A673 (cell line): ENCODE measurements at places on chromosomes 6 and 20.
A peak's percentile ranks its signal among the peaks of the same experiment; 100 is the strongest.

DNA sequence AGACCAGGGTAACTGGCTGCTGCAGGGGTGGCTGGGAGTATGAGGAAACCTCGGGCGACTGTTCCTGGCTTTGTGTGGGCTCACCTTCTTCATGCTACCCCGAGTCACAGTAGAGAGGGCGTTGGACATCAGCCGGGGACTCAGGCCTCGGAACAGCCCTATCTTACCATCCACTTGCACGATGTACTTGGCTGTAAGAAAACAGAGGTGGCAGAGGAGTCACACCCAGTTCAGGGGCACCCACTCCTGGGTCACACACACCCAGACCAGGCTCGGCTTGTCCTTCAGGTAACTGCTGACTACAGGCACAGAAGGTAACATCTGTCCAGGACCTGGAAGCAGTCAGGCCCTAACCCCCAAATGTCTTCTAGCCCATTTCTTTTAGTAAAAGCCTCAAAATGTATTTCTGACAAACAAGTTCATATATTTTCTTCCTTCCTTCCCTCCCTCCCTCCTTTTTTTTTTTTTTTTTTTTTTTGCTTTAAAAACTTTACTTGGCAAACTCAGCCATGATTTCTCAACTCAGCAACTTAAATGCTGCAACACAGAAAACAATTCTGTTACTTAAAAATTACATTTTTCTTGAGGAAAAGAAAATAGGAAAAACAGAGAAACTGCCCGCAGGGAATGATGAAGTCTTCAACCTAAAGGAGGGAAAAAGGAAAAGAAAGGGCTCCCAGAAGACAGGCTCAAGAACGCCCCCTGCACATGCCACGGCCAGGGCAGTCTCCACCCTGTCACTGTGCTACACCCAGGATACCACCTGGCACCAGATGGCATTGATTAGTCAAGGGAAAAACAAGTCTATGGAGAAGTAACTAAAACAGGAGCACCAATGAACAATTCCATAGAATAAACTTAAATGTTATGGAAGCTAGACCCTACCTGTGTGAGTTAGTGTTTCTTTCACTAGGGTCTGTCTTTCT is 7.3 kb downstream of the MTCH1 start:
- DNase-seq = no peak

- DNase-seq = no peak
Observed at GRCh38 chr6:1700278-1700967, 90.7 kb downstream of the FOXC1 start.

DNA sequence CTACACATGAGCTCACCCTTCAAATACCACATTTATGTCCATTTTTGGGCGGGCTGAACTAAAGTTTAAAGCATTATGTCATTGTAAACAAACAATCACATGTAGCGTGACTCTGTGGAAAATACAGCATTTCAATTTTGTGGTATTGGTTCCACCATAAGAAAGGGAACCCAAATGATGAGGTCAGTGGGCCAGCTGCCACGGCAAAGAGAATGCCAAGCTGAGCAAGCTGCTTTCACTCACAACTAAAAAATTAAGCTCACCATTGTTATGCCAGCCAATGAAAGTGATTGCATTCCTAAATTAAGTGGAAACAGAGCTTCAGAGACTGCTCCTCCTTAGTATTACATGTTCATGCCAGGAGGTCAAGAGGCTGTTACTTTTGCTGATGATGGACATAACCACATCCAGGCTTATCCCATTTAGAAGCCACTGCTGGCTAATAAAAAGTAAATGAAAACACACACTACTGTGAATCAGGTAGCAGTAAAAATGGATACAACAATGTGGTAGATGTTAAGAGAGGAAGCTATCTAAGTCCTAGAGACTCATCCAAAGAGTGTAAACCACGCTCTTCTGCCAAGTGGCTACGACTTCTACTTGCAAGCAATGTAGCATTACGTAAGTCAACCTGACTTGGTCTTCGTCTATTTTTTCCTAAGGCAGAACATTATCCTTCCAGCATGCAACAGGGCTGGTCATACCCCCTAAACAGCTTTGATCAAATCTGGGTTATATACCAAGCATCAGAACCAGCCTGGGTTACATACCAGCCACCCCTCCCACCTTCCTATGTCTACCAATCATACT is 164.8 kb downstream of the BACH2 start:
- no peak for DNase-seq

DNA sequence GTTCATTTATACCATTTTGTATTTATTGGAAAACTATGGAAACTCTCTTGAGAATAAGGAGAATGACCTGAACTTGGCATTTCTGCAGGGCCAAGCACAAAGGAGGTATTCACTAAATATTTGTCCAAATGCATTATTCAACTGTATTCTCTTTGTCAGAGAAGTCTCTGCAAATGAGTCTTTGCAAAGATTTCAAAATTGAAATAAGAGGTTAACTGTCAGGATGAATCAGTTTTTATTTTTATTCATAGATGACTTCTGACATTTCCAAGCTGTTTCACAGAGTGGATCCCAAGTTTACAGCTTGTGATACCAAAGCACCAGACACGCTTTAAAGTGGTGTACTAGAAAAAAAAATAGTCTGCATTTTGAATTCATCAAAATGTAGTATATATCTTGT is 131.6 kb downstream of the UTRN start:
- DNase-seq = no peak

GRCh38 chr6:117344444-117345291 is 79.3 kb downstream of the VGLL2 start:
- no peak for DNase-seq

- DNase-seq = no peak
Observed at GRCh38 chr6:169101981-169102380, 151.7 kb downstream of the THBS2 start.

DNA sequence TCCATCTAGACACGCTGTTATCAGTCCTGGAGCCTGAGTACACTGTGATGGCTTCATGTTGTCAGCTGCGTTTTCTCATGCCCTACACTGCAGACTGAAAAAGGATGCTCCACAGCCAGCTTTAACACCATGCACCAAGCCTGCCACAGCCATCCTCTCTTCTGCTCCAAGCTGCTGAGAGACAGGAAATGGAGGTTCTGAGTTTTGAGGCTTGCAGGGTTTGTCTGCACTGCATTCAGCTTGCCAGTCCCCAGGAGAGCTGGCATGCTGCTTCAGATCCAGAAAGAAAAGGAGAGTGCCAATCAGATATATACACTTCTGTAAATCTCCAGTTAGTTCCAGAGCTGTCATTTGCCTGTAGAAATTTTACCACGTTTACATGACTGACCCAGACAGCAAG is 550.7 kb upstream of the FLRT3 start:
- no peak for DNase-seq

- no peak for DNase-seq
Observed at GRCh38 chr6:22928775-22929174, 359.4 kb downstream of the HDGFL1 start.

DNA sequence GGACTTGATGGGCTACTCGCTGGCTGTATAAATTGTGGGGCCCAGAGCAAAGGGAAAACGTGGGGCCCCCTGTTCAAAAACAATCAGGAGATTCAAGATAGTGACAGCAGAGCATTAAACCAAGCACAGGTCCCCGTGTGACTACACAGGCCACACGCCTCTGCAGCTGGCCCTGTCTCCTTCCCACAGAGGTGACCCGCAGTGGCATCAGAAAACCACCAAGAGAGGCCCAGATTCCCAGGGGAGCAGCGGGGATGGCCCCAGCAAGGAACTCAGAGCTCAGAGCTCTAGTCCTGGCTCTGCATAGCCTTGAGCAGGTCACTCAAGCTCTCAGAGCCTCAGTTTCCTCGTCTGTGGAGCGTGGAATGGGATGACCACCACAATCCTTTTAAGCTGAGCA is 57.6 kb downstream of the CPNE5 start:
- DNase-seq = no peak

DNA sequence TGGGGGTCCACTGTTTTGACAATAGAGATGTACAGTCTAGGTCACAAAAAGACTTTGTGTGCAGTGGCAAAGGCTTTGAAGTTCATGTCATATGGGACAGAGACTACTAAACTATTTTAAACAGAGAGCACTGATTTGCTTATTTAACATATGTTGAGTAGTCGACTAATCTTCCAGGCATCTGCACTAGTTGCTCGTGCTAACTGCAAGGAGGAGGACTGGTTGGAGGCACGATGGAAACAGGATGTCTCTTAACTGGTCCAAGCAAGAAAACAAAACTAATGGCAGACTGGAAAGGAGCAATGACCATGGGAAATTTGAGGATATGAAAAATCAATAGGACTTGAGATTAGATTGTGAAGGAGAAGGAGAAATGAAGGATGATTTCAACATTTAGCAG is 28.5 kb upstream of the ERVFRD-1 start:
- DNase-seq = no peak

GRCh38 chr6:137309078-137309762 is 90.0 kb upstream of the IFNGR1 start:
- DNase-seq = peak; percentile 67

- no peak for DNase-seq
Observed at GRCh38 chr6:5051394-5051793, 33.7 kb upstream of the PPP1R3G start.

DNA sequence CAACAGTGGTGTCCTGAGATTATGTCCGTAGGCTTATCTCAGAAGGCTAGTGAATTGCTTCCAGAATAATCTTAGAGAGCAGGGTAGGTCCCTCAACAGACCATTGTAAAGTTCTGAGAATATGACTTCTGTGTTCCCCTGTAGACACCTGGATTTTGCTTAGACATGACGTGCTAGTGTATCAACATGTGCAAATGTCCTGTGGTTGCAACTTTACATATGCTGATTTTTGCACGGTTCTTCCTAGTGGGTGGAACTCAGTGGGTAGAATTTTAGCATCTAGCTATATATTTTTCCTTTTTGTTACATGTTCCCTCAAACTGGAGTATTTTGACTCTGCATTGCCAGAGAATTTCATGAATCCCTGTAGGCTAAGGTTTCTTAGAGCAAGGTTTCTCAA is 459.2 kb downstream of the RNF144B start:
- no peak for DNase-seq

- DNase-seq = no peak
Observed at GRCh38 chr6:81937296-81937937, 184.9 kb upstream of the TENT5A start.

GRCh38 chr6:118335325-118335816 is 212.7 kb upstream of the PLN start:
- DNase-seq = no peak

- DNase-seq = peak; percentile 14
Observed at GRCh38 chr6:110710115-110710514, 105.2 kb downstream of the CDK19 start.

- DNase-seq = no peak
Observed at GRCh38 chr20:15937179-15937578, 636.1 kb downstream of the KIF16B start.

DNA sequence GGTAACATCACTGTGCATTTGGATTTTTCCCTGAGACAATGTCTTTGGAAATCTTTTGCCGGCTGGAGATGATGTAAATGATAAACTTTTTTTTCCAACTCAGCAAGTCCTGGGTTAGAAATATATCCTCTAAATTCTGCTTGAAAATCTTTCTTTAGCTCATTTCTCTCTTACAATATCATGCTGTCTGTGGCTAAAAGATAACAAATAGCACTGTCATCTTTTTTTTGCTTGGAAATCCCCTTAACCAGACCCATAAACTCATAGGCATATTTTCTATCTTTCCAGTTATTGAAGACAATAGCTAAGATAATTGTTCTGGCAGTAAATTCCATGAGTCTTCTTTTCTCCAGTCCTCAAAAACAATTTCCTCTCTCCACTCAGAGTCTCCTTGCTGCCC is 481.5 kb downstream of the NKAIN2 start:
- no peak for DNase-seq

- DNase-seq = peak; percentile 50
Observed at GRCh38 chr6:122726649-122727048, 52.9 kb upstream of the FABP7 start.

GRCh38 chr20:57400821-57401564 is 9.8 kb downstream of the RBM38 start:
- DNase-seq = no peak

DNA sequence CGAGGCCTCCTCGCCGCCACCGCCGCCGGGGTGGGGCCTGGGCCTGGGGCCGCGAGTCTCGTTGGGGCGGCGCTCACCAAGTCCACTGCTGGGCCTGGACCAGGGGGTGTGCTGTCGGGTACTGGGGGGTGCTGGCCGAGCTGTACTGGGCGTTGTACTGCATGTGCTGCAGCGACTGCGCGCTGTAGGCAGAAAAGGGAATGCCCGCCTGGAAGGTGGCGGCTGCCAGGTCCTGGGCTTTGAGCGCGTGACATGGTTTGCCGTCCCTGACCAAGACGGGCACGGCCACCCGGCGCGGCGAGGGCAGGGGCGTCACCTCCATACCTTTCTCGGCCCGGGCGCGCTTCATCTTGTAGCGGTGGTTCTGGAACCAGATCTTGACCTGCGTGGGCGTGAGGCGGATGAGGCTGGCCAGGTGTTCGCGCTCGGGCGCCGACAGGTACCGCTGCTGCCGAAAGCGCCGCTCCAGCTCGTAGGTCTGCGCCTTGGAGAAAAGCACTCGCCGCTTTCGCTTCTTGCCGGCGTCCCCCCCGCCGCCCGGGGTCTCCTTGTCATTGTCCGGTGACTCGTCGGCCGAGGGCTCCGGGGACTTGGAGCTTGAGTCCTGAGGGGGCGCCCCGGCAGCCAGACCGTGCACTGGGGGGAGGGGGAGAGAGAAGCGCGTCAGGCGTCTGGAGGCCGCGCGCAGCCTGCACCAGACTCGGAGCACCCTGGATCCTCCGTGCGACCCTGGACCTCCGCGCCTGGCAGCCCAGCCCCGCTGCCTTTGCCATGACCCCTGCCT is 1.8 kb downstream of the NKX2-2 start:
- peak; percentile 64 for DNase-seq

GRCh38 chr6:43823879-43824702 is 54.1 kb downstream of the VEGFA start:
- DNase-seq = peak; percentile 21

DNA sequence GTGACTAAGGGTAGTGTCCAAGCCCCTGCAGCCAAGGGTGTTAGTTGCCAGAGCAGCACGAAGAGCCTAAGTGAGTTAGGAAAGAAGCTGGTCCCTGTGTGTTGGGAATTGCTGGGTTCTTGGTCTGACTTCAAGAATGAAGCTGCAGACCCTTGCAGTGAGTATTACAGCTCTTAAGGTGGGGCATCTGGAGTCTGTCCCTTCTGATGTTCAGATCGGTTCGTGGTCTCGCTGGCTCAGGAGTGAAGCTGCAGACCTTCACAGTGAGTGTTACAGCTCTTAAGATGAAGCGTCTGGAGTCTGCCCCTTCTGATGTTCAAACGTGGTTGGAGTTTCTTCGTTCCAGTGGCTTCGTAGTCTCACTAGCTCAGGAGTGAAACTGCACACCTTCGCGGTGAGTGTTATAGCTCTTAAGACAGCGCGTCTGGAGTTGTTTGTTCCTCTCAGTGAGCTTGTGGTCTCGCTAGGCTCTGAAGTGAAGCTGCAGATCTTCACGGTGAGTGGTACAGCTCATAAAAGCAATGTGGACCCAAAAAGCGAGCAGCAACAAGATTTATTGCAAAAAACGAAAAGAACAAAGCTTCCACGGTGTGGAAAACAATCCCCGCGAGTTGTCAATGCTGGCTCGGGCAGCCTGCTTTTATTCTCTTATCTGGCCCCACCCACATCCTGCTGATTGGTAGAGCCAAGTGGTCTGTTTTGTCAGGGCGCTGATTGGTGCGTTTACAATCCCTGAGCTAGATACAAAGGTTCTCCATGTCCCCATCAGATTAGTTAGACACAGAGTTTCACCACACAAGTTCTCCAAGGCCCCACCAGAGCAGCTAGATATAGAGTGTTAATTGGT is 31.8 kb downstream of the PXDC1 start:
- no peak for DNase-seq

GRCh38 chr6:153145591-153145990 is 14.5 kb upstream of the RGS17 start:
- DNase-seq = no peak

GRCh38 chr20:57053793-57054552 is 212.5 kb downstream of the BMP7 start:
- DNase-seq = peak; percentile 27

GRCh38 chr6:45732731-45733130 is 282.9 kb downstream of the CLIC5 start:
- DNase-seq = no peak
